ENCODE measurements at places on chromosomes 13 and 19. TPM values are rescaled to one million over a fixed set of nuclear protein-coding genes. Genes with fewer than 3 reads are reported as not detected.

Gene FFAR1
- total RNA-seq, result not detected

GRCh38 chr13:57128909-57129308, 11.8 kb upstream of the PRR20A start:
- no peaks in the 10 kb centered on the region for H3K36me3 ChIP-seq
- no peak overlapping the region for H3K4me3 ChIP-seq
- H3K27ac ChIP-seq, result no peak overlapping the region
- H3K27me3 ChIP-seq, result no peaks in the 10 kb centered on the region

Gene GPALPP1
- total RNA-seq, result 21.0 TPM

- no peak overlapping the region for H3K27ac ChIP-seq
- H3K4me3 ChIP-seq, result no peak overlapping the region
- H3K4me1 ChIP-seq, result peaks cover 10% of the 10 kb centered on the region
Measured at GRCh38 chr13:113410472-113411201, 42.7 kb downstream of the ADPRHL1 start.
